Keratinocyte (primary cell): ENCODE measurements at places on chromosomes 7 and 10. TPM values are rescaled to one million over a fixed set of nuclear protein-coding genes. Genes with fewer than 3 reads are reported as not detected.

The GFRA1 gene
- 0.01 TPM in 1 of 3 replicates, not detected in the others for polyA plus RNA-seq

- DNase-seq: no peak
Measured at GRCh38 chr10:35637462-35637861, 4.6 kb downstream of the FZD8 start.

The TRPV5 gene
- not detected in 3 replicates for polyA plus RNA-seq

The CDHR1 gene
- polyA plus RNA-seq: 1.4 to 5.7 TPM (median 5.2 TPM) in 3 replicates

DNA sequence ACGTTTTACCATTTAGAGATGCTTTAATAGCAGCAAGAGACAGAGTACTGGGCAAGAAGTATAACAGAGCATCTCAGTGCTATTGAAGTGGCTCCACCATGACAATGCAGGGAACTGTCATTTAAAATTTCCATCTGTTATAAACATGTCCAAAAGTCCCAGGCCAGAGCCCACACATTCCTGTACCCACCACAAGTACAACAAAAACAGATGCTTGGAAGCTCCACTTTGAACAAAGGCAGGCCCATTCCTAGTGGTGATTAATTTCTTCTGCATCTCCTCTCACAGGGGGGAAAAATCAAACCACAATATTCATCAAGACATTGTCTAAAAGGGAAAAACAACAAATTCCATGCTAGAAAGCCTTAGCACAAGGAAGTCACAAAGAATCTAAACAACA lies 627.9 kb downstream of the PARD3 start:
- no peak for DNase-seq

- no peak for DNase-seq
Measured at GRCh38 chr10:5482016-5482415, 17.4 kb downstream of the CALML5 start.
